Thyroid gland (tissue), 4 donors: ENCODE measurements at places on chromosomes 4 and X.

DNA sequence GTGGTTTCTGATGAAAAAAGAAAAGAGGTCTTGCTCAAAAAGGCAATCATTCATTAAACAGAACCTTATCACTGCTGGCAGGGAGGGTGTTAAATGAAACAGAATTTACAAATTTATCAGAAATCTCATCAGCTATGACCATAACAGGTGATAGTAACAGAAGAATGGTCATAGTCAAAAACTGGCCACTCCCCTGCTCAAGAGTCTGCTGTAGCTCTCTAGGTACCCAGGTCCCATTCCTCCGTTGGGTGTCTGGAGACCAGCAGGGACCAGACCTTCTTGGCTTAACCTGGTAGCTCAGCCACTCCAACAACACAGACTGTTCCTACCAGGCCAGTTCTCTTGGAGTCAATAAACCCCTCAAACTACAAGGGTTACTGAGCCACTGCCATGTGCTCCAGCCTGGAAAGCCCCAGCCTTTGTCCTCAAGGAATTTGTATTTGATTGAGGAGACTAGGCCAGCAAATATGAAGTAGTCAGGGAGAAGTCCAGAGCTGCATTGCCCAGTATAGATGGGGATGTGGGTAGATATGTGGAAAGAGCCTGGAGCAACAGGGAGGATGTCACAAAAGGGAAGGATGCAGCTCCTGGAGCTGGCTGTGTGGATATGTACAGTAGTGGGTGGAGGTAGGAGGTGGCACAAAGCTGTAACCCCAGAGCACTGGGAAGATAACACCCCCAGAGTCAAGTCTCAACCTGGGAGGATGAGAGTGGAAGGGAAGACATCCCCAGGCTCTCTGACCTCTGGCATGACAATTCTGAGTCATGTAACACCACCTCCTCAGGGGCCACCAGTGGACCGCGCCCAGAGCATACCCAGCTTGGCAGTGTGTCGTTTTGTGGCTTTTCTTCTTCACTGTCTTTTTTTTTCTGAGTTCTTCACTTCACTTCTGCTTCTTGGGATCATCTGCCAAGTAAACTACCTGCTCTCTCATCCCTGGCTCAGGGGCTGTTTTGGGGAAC lies 21.9 kb downstream of the RASL11B start:
- DNase-seq, result no peak

- DNase-seq, result no peak
These were observed 47.4 kb downstream of the HTRA3 start for GRCh38 chr4:8316911-8317351.

DNA sequence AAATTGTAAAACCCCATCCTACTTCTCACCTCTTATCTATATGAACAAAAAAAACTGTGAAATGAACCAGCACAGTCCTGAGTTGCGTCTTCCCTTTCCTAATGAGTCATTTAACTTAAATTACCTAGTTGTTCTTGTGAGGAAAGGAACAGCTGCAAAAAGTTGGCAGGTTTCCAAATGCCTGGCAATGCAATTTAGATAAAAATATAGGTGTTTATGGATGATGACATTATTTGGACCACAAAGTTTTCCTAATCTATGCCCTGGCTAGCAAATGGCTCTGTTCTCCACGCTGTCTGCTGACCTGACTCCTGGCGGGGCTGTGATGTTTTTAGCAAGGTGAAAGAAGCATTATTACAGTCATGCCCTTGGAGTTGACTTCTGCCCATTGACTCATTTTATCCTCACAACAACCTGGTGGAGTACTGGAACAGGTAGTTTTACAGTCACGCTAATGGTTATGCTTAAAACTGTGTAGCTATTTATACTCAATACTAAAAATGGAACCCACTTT lies 29.8 kb upstream of the RELL1 start:
- no peak for DNase-seq

DNA sequence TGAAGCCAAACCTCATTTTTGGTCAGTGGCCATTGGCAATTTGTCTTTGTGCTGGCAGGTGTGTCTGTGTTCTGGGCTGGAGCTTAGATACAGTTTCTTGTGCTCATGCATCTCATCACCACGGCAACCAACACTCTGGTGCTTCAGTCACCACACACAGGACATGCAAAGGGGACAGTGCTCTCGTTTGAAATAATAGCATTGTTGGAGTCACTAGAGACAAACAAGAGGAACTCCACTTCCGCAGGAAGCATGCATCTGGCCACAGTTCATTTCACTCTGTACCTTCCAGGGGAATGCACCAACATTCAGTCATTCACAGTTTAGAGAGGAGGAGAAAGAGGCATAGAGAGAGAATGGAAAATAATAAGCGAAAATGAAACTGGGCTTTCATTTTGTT lies 267.4 kb downstream of the ANK2 start:
- no peak for DNase-seq

GRCh38 chrX:104098151-104098808 lies 14.0 kb upstream of the ZCCHC18 start:
- DNase-seq, result peak; percentile 19

DNA sequence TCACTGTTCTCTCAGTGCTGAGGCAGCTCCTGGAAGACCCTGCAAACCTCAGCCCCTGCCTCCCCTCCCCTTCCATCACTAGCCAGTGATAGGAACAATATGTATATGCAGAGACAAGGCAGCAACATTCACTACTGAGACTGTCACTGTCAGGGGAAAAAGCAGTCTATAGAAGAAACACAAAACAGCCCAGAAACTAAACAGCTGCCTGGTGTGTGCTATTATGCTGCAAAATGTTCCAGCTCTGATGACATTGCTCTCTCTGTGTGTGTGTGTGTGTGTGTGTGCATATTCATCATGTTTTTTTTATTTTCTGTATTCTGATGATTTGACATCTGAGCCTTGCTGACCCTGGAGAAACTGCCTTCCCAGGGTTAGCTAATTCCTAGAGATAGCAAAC lies 147.2 kb downstream of the SPATA18 start:
- no peak for DNase-seq

DNA sequence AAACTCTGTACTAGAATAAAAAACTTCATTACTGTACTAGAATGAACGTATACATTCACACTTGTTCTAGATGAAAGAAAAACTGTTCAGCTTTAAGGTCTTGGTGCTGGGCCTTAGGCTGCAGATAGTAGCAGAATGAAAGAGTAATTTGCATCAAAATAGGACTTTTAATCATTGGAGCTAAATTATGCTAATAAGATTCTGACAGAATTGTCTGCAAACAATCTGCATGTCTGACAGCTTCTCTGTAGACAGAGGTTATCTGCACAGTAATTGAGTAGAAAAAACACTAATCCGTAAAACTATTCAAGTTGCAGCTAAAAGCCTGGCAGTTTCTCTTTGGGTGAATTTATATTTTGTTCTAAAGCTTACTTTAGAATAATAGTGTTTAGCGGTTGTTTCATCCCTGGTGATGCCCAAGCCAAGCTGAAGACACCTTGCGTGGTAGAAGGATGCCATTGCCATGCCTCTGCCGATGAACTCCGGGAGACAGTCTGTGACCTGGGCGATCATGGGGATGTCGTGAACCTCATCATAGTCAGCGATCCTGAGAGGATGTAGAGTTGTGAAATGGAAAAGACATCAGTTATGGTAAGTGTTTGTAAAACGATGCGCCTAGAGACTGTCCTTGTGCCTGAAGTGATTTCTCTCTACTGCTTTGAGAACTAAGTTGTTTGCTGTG lies 25.3 kb downstream of the LRP2BP start:
- DNase-seq, result no peak

GRCh38 chr4:77035153-77035552 lies 40.6 kb downstream of the CCNI start:
- DNase-seq, result no peak

GRCh38 chr4:100288811-100289529 lies 98.7 kb upstream of the DDIT4L start:
- no peak for DNase-seq

GRCh38 chrX:49058794-49059193 lies at the start of gene CCDC120:
Gene CCDC120, plus strand, starts transcription at chrX:49058999. Its CDS starts 3,043 bp downstream, at chrX:49062042.
- peak; percentile 64 for DNase-seq

- peak; percentile 48 for DNase-seq
These were observed 1.9 kb upstream of the VEGFC start for GRCh38 chr4:176794651-176795050.

DNA sequence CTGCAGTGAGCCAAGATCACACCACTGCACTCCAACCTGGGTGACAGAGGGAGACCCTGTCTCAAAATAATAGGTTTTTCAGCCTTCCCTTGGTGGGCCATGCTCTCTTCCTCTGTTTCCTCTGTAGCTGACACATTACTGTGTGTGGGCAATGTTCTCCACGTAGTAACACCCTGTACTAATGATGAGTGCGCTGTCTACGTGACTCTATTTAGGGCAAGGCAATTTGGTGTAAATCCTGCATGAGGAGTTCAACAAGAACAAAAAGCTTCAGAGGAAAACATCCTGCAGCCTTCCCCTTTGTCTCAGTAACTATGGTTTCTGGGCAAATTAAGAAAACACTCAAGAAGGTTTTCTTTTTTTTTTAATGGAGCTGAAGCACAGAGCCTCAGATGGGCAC lies 24.4 kb upstream of the JAKMIP1 start:
- no peak for DNase-seq

DNA sequence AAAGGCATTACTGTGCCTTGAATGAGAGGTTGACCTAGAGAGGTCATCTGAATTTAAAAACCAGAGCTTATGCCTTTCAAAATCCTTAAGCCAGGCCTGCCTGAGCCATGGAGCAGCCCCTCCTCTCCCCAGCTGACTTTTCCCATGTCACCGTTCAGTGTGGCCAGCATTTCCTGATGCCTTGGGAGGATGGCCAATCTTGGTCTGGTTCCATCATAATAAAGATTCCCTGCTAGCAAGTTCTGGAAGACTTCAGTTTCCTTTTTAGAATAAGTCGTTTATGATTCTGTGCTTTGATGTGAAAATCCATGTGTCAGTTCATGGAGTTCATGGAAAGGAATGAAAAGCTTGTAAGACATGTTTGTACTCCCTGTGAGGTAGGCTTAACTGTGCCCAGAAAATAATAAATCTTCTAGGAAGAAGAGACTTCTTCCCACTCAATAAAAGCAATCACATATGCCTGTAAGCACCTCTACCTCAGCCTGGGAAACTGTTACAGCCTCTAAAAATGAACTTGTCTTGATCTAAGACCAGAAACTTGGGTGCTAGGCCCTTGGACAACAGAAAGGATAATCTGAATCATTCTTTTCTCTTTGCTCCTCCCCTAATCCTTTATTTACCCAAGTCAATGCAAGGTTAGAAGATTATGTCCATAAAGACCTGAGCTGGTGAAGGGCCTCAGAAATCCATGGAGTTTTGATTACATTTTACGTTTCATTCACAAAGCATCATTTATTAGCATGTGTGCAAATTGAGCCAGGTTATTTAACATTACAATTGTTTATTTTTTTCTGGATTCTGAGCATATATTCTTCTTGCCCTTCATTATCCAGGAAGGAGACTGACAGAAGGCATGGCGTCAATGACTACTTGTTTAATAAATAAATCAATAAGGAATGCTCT lies 84.0 kb upstream of the TBC1D9 start:
- DNase-seq, result no peak

GRCh38 chr4:54553001-54553400 lies 104.8 kb upstream of the KIT start:
- DNase-seq, result no peak

GRCh38 chr4:105543881-105544280 lies 8.5 kb upstream of the ARHGEF38 start:
- DNase-seq, result no peak

- no peak for DNase-seq
These were observed 138.0 kb downstream of the NSUN7 start for GRCh38 chr4:40887764-40888131.

GRCh38 chr4:159758061-159758460 lies 655.2 kb downstream of the RAPGEF2 start:
- no peak for DNase-seq

- DNase-seq, result no peak
These were observed 77.5 kb upstream of the INPP4B start for GRCh38 chr4:142923619-142924018.

DNA sequence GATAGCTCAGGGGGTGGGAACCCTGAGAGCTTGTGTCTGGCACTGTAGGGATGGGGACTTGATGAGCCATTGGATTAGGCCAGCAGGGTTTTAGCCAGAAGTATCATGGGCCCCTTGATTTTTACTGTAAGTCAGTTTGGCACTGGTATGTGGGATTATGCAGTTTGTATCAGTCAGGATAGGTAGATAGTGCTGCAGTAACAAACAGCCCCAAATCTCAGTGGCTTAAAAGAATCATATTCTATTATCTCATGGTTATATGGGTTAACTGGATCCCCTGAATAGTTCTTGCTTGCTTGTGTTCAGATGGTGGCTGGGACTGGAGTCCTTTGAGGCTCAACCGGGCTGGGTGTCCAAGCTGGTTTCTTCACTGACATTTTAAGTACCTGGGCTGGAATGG lies 56.5 kb downstream of the SORCS2 start:
- DNase-seq, result no peak
